Karpas-422 (cell line): ENCODE measurements at places on chromosomes 7 and 10. TPM values are rescaled to one million over a fixed set of nuclear protein-coding genes. Genes with fewer than 3 reads are reported as not detected.

The NYAP1 gene
- not detected in 2 replicates for total RNA-seq

The AGMO gene
- total RNA-seq, result not detected in 2 replicates

The NPSR1 gene
- total RNA-seq, result not detected in 2 replicates

The PILRB gene
- total RNA-seq, result 58.9 and 98.2 TPM in 2 replicates

The CABCOCO1 gene
- not detected in 2 replicates for total RNA-seq

The TMEM120A gene
- total RNA-seq, result 32.8 and 35.6 TPM in 2 replicates

The ZRANB1 gene
- total RNA-seq, result 12.3 and 13.1 TPM in 2 replicates

The NKX1-2 gene
- not detected in 2 replicates for total RNA-seq

The MDFIC gene
- total RNA-seq, result not detected in 2 replicates

The NUTM2A gene
- total RNA-seq, result 0.14 and 0.26 TPM in 2 replicates

The TMEM130 gene
- total RNA-seq, result 0.40 TPM in 1 of 2 replicates, not detected in the other

The NACAD gene
- total RNA-seq, result 0.04 TPM in 1 of 2 replicates, not detected in the other

The CUZD1 gene
- total RNA-seq, result 1.1 and 1.2 TPM in 2 replicates

The MMRN2 gene
- not detected in 2 replicates for total RNA-seq

The GIMAP1 gene
- 0.07 TPM in 1 of 2 replicates, not detected in the other for total RNA-seq

The RASA4B gene
- total RNA-seq, result 2.4 and 5.6 TPM in 2 replicates

The CFAP70 gene
- total RNA-seq, result 14.2 and 14.4 TPM in 2 replicates

The TSPAN12 gene
- total RNA-seq, result not detected in 2 replicates

The CTAGE8 gene
- not detected in 2 replicates for total RNA-seq

The SYT15 gene
- total RNA-seq, result 0.60 TPM in 1 of 2 replicates, not detected in the other

The PNLIPRP1 gene
- not detected in 2 replicates for total RNA-seq

The TAS2R3 gene
- total RNA-seq, result 0.94 and 1.0 TPM in 2 replicates

The TRIM50 gene
- not detected in 2 replicates for total RNA-seq

The CYP3A5 gene
- not detected in 2 replicates for total RNA-seq

The LGI1 gene
- not detected in 2 replicates for total RNA-seq

The FAM241B gene
- total RNA-seq, result not detected in 2 replicates

The GDF2 gene
- not detected in 2 replicates for total RNA-seq

The APBB1IP gene
- total RNA-seq, result 22.7 and 34.7 TPM in 2 replicates

The CALCR gene
- not detected in 2 replicates for total RNA-seq

The WNT8B gene
- total RNA-seq, result not detected in 2 replicates

The SLC18A3 gene
- total RNA-seq, result not detected in 2 replicates

The ZNF487 gene
- 11.5 and 11.8 TPM in 2 replicates for total RNA-seq

The DLX6 gene
- not detected in 2 replicates for total RNA-seq

The INMT gene
- not detected in 2 replicates for total RNA-seq

The FXYD4 gene
- not detected in 2 replicates for total RNA-seq

The KIF11 gene
- 9.1 and 14.2 TPM in 2 replicates for total RNA-seq

The SLC16A9 gene
- total RNA-seq, result not detected in 2 replicates

The CASP7 gene
- total RNA-seq, result 9.9 and 15.3 TPM in 2 replicates

The SPDYE8 gene
- total RNA-seq, result not detected in 2 replicates
